A673 (cell line): ENCODE measurements at places on chromosomes 2 and 18.

GRCh38 chr2:11514081-11514730 is 19.6 kb upstream of the GREB1 start:
- DNase-seq: peak; percentile 31

DNA sequence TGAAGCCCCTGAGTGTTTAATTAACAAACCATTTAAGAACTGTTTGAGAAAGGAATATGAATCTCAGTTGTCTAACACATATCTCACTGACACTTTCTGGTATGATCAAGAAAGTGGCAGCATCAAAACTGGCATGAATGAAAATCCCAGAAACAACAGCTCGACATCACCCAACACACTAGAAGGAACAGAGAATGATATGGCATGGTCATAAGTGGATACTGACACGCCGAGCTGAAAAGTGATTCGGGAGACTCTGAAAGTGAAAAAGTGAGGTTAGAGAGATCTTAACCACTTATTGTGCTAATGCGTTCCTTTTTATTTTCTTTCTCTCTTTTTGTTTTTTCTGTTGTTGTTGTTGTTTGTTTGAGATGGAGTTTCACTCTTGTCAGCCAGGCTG is 37.9 kb downstream of the MRPL35 start:
- DNase-seq: no peak

- no peak for DNase-seq
Observed at GRCh38 chr2:187567126-187567525, 12.9 kb upstream of the TFPI start.

- peak; percentile 56 for DNase-seq
Observed at GRCh38 chr2:72605836-72606442, 219.9 kb downstream of the EXOC6B start.

DNA sequence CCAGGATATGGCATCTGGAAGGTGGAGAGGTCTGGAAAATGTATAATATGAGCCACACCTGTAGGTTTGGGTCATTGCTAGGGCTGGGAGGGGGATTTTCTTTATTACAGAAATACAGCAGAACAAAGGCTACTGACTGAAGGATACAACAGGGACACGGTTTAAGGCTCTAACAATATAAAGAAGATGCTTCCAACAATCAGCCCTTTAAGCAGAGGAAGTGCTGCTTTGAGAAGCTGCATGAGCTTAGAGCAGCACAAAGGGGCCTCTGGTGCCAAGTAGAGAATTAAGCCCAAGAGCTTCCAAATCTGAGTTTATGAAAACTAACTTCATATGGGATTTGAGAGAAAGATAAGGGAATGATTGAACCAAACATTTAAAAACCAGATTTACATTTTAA is 174.5 kb upstream of the RMP24 start:
- no peak for DNase-seq

- DNase-seq: no peak
Observed at GRCh38 chr18:6368017-6368416, 46.7 kb downstream of the L3MBTL4 start.

DNA sequence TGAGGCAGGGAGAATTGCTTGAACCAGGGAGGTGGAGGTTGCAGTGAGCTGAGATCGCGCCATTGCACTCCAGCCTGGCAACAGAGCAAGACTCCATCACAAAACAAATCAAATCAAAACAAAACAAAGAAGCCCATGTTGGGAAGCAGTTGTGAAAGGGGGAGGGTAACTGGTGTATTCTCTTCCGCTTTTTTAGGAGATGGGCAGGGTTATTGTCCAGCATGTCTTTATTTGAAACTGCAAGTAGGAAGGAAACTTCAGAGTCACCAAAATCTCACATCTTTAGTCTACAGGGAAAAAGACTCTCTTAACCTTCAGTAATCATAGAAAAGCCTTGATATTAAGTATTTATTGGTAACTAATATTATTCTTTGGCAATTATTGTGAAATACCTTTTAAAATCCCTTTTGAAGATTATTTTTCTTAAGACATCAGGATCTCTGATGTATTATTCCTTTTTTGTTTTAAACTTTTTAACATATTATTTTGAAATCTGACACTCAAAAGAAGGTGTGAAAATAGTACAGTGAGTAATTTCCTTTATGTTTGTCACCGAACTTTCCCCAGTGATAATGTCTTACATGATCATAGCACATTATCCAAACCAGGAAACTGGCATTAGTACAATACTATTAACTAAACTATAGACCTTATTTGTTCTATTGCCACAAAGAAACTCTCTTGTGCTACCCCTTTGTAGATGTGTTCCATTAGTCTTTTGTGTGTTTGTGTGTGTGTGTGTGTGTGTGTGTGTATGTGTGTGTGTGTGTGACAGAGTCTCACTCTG is 84.3 kb upstream of the LTBP1 start:
- no peak for DNase-seq

DNA sequence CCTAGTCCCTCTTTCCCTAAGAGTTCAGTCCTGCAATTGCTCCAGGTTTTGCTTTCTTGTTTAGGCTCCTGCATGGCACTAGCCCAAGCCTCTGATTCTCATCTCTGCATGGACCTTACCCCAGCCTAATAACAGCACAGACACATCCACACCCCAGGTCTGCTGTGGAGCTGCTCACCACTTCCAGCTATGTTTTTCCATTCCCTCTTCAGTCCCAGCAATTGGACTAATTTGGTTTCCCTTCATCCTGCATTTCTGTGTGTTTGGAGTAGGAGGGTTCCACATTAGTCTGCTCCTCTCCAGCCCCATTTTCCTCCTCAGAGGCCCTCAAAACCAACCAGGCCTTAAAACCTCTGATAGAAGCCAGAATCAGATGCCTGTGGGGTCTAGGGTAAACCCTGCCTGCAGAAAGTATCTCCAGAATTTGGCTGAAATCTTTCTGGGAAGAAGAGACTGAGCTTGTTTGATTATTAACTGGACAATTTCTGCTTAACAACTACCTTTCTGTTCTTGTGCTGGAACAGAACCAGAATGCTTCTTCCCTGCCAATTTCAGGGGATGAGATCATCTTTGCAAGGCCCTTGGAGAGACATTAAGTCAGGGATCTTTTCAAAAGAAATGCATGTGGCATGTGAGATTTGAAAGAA is 95.9 kb downstream of the GFPT1 start:
- DNase-seq: no peak

DNA sequence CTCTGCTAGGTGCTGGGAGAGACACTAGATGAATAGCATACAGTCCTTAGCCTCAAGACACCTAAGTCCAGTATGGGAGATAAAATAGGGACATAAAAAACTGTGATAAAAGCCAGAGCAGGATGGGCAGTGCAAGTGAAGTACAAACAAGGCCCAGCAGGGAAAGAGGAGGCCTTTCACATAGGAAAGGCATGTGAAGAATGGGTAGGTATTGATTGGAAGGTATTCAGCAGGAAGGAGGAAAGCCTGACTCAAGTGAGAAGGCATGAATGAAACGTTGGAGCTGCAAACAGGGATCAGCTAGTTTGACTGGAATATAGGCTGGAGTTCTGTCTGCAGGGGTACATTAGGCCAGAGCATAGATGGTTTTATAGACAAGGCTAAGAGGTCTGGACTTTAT is 11.0 kb upstream of the CXCR4 start:
- DNase-seq: no peak

DNA sequence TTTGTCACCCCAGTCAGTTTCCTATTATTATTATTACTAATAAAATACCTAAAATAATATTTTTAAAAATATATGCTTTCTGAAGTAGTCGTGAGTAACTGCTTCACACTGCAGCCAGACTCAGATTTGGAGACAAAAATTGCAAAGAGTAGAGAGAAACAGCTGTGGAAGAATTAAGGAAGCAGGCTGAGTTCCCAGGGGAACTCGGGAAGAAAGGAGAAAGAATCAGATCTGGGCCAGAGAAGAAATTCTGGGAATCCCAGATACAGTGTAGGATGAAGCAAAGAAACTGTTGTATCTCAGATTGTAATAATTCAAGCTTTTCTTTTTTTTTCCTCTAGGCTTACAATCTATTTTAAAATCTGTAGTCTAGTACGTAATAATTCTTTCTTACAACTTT is 182.3 kb downstream of the FTCDNL1 start:
- DNase-seq: no peak

DNA sequence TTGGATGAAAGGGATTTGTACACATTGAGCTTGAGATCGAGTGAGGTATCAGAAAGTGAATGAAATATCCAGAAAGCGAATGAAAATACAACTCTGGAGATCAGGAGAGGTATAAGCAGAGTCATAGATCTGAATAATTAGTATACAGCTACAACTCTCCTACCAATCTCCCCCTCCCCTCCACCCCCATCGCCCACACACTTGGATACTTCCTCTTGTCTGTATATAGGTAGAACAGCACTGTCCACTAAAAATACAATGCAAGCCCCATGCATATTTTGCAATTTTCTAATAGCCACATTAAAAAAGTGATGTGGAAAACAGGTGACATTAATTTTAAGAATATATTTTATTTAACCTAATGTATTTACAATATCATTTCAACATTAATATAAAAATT is 23.7 kb upstream of the WIPF1 start:
- DNase-seq: no peak

DNA sequence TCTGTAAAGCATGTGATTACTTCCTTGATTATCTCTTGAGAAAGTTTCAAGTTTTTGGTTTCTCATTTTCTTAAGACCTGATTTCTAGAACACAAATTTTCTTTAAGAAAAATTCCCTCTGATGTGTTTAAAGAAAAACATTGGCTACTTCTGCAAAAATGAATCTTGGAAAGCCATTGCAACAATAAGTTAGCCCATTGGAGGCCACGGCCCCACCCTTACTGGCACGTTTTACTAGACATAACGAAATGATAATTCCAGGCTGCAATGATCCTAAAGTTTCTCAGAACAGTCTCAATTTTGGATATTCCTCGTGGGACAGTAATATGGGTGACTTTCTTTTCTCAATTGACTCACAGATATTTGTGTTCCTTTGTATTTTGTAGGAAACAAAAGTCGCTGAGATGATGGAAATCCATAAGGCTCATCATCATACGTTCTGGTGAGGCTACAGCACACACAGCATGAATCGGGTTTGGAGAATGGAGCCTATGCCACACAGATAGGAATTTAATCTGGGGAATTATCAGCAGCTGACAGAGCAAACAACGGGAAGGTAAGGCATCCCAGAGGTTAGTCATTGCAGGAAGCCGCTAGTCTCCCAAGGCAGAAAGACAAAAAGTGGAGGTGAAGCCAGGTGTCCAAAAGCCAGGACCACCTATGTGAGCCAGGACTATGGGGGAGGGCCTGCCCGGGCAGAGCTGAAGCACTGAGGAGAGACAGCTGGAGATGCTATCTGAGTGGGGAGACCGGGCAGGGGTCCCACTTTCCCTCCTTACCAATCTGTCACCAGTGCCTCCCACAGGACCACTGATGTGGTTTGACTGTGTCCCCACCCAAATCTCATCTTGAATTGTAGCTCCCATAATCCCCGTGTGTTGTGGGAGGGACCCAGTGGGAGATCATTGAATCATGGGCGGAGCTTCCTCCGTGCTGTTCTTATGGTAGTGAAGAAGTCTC is 35.9 kb downstream of the SOWAHC start:
- no peak for DNase-seq

GRCh38 chr18:39627936-39628335 is 2062.3 kb upstream of the CELF4 start:
- DNase-seq: no peak

GRCh38 chr2:40244251-40244650 is 207.6 kb downstream of the SLC8A1 start:
- no peak for DNase-seq

- DNase-seq: no peak
Observed at GRCh38 chr18:53521068-53521467, 703.4 kb downstream of the MBD2 start.

- no peak for DNase-seq
Observed at GRCh38 chr2:32357318-32358110, 691 bp downstream of the BIRC6 start.

GRCh38 chr2:84477886-84478285 is 18.8 kb upstream of the SUCLG1 start:
- no peak for DNase-seq

DNA sequence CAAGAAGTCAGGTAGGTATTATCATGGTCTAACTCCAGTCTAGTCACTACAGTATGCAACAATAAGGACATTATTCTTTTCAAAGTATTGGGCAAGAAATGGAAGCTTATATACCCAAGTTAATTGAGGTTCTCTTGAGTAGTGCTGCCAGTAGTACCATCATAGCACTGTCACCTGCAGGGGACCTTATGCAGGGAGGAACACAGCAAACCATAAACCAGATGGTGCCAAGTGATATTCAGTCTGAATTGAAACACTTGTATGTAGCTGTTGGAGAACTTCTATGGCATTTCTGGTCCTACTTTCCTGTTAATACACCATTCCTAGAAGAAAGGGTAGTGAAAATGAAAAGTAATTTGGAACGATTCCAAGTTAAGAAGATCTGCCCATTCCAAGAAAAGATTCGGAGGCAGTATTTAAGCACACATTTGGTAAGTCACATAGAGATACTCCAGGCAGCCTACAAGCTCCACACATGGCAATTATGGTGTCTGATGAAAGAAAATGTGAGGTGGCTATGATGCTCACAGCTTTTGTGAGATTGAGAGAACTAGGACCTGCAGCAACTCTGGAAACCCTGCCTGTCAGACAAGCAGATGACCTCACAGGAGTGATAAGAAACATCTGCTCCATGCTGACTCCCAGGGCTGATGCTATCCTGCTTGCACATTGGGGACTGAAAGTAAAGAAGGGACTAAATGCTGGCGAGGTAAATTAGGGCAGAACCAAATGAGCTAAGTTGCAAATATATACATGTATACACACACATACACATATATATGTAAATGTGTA is 174.7 kb downstream of the MC4R start:
- peak; percentile 7 for DNase-seq

DNA sequence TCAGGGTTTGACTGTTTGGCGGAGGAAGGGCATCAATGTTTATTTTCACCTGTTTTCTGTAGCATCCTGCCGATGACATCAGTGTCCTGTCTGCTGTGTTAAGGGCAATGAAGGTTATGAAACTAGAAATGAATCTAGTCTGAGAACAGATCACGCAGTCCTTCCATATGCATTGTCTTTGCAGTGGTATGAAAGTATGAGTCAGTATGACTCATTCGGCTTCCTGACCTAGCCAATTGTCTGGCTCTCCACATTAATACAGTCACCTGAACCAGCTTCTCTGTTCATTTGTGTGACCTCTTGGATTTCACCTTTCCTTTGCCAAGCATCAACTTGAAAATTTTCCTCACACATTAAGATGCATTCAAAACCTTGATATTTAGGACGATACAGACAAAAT is 353.8 kb downstream of the RND3 start:
- no peak for DNase-seq

- no peak for DNase-seq
Observed at GRCh38 chr2:135076556-135076955, 24.5 kb downstream of the RAB3GAP1 start.
